ENCODE measurements at places on chromosomes 5 and 9.

GRCh38 chr5:180135967-180136629, 64.5 kb upstream of the RNF130 start:
- DNase-seq: peak; percentile 36

- DNase-seq: peak; percentile 75
Measured at GRCh38 chr5:32312197-32312594, 543 bp downstream of the MTMR12 start.

DNA sequence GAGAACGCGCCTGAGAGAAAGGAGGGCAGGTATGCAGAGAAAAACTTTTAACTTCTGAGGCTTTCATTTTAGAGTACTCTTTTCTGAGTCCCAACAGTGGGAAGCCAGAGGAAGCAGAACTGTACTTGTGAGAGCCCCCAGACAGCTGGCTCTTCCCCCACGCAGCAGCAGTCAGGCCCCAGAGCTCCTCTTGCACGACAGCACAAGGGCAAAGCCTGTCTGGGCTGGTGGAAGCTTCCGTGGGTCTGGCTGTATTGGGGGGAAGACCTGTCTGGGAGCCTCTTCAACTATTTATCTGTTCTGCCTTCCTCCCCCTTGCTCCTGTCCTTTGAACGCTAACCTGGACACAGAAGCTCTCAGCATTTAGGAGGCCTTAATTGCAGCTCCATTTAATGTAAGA, 68.2 kb downstream of the THBS4 start:
- no peak for DNase-seq

DNA sequence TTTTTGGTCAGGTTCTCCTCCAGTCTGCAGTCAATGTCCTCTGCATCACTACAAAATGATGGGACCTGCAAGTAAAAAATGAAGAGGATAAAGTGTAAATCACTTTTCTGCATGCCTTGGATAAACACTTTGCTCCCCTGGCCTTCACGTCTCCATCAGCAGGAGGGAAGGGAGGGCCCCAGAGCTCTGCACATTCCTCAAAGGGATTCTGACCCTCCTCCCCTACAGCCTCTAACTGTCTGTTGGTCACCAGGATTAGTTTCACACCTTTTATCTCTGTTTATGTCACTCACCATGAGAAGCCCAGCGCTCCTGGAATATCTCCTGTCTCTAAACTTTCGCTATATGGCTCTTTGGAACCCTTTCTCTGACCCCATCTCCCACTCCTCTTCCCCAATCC, 103.3 kb downstream of the SVEP1 start:
- DNase-seq: no peak

DNA sequence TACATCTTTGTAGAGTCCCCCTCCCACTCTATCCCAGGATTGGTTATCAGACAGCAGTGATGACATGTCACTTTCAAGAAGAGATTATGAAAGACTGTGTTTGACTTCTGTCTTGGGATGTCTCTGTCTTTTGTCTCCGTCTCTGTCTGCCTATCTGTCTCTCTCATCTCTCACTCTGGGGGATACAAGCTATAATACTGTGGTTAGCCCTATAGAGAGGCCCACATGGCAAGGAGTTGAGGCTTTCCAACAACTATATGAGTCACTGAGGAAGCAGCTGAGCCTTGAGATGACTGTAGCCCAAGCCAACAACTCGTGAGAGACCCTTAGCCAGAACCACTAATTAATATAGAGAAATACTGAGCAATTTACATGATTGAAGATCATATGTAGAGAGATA, 284.8 kb downstream of the PDE4D start:
- no peak for DNase-seq

DNA sequence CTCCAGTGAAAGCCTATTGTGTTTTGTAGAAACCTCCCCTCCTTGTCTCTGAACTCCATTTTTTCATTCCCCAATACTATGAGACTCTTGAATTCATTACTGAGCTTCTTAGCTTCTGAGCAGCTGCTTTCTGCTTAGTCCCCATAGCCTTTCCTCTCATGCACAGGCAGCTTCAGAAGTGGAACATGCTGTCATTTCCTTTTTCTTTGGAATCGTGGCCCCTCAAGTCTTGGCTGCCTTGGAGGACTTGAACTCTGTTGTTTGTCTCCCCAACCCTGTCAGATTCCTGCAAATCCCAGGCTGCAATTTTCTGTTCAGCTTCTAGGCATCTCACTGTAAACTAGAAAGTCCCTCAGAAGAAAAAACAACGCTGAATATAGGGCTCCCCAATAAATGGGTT, 268.5 kb downstream of the ARRDC3 start:
- DNase-seq: no peak
